Stimulated activated CD8-positive, alpha-beta memory T cell treated with anti-CD3 and anti-CD28 coated beads, Interleukin-12 subunit alpha, Interleukin-12 subunit beta, amount 100 ng/mL, for 1 hour (primary cell): ENCODE measurements at places on chromosomes 5 and 9.

DNA sequence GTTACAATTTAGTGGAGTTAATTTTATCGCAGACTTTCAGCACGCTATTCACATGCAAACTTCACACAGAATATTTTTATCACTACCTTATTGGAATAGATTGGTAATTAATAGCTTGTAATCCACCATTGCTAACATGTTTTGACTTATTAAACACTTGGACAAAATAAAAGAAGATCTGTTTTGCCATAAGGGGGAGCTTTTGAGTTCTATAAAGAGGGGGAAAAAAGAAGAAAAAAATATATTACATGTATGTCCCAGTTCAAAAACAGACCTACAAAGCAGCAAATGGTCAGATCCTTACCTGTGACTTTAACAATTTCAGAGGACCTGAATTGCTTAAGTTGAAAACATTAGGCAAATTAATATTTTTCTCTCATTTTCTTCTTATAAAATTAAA, 1.2 kb upstream of the PAPPA start:
- no peak for DNase-seq

GRCh38 chr9:92564504-92564903, 28.7 kb upstream of the ECM2 start:
- no peak for DNase-seq

- no peak for DNase-seq
Observed at GRCh38 chr9:5893134-5893505, 2.4 kb downstream of the MLANA start.

- DNase-seq = no peak
Observed at GRCh38 chr5:180898621-180899246, at the start of gene BTNL8. Gene BTNL8 (plus strand): TSS chr5:180899159. CDS start chr5:180899311, 152 bp downstream.

- DNase-seq = no peak
Observed at GRCh38 chr9:21443849-21444625, 3.8 kb downstream of the IFNA1 start.

- DNase-seq = no peak
Observed at GRCh38 chr5:95134326-95134725, 150.6 kb downstream of the MCTP1 start.

DNA sequence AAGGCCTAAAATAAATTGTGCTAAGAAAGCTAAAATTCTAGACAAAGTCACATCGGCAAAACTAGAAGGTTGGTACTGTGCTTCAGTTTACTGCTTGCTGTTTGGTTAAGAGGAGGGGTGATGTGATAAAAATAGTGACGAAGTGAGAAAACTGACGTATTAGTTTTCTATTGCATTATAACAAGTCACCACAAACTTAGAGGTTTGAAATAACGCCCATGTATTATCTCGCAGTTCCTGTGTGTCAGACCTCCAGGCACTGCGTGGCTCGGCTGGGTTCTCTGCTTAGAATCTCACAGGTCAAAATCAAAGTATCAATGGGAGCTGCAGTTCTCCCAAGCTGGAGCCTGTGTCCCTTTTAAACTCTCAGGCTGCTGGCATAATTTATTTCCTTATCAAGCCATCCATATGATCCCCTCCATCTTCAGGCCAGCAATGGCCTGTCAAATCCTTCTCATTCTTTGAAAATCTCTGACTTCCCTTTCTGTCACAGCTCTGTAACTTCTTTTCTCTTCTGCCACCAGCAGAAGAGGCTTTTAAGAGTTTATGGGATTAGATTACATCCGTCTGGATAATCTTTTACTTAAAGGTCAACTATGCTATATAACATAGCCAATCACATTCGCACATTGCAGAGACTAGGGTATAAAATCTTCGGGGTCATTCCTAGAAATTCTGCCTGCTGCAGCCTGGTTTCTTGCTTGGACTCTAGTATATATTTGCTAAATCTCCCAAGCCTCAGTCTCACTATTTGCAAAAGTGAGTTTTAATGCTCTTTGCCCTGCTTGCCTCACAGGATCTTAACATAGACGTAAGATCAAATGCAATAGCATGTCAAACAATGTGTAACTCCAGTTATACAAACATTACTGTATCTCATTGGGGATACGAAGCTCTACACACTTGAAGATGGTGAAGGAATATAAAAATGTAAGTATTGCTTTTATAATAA, 104.0 kb upstream of the CDKN2B start:
- DNase-seq = no peak

DNA sequence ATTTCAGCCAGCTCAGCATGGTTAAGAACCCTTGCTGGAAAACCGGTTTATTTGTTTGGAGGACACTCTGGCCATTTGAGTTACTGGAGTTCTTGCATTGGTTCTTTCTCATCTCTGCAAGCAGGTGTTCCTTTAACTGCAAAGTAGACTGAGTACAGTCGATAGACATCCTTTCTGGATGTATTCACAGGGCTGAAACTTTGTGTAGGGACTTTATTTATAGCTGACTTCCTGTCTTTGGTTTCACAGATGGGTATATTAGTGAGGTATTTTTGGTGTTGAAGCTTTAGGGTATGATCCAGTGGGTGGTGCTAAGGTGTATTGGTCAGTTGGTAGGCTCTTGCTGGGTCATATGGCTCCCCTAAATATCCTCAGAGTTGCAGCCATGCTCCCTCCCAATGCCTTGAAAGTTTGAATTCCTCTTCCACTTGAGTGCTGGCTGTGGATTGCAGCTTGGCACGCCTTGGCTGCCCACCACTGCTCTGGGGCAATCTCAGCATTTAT, 666.0 kb upstream of the COX7C start:
- DNase-seq = no peak

DNA sequence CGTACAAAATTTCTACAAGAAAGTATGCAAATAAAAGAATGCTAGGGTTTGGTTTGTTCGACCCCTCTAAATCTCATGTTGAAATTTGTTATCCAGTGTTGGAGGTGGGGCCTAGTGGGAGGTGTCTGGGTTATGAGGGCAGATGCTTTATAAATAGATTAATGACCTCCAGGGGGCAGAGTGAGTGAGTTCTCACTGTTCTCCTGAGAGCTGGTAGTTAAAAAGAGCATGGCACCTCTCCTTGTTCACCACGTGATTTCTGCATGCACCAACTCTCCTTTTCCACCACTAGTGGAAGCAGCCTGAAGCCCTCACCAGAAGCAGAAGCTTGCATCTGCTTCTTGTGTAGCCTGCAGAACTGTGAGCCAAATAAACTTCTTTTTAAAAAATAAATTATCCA, 50.4 kb upstream of the FAM170A start:
- no peak for DNase-seq

DNA sequence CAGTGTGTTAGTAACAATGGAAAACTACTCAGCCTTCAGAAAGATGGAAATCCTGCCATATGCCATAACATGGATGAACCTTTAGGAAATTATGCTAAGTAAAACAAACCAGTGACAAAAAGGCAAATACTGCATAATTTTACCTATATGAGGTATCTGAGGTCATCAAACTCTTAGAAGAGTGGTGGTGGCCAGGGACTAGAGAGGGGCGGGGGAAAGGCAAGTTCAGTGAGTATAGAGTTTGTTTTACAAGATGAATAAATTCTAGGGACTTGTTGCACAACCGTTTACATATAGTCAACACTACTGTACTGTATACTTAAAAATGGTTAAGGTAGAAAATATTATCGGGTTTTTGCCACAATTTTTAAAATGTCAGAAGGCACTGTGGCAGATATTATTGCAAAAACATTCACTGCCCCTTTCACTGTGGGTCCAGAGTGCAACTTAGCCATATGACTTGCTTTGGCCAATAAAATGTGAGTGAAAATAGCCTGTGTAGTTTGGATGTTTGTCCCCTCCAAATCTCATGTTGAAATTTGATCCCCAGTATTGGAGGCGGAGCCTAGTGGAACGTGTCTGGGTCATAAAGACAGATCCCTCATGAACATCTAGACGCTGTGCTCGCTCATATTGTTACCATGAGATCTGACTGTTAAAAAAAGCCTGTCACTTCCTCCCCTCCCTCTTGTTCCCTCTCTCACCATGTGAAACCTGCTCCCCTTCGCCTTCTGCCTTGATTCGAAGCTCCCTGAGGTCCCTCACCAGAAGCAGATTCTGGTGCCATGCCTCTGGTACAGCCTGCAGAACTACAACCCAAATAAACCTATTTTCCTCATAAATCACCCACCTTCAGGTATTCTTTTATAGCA, 9.5 kb downstream of the ZNF367 start:
- DNase-seq = no peak

DNA sequence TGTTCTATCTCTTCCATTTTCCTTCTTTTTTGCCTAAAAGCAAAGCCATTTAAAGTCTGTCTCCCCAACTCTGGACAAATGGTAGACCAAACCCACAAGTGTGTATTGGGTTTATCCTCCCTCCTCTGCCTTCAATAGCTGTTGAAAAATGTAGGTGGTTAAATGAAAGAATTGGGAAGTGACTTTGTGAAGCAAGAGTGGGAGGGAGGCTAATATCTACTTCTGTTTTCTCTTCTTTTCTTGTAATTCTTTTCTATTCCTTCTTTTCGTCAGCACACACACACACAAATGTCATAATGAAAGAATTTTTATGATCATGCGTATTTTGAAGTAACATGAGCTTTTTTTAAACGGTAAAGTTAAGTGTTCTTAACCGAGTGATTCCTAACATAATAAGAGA, 3.8 kb downstream of the CCDC152 start:
- no peak for DNase-seq

GRCh38 chr5:160030631-160031377, 21.9 kb downstream of the TTC1 start:
- DNase-seq = no peak
